ENCODE measurements at places on chromosomes 7 and 10.

DNA sequence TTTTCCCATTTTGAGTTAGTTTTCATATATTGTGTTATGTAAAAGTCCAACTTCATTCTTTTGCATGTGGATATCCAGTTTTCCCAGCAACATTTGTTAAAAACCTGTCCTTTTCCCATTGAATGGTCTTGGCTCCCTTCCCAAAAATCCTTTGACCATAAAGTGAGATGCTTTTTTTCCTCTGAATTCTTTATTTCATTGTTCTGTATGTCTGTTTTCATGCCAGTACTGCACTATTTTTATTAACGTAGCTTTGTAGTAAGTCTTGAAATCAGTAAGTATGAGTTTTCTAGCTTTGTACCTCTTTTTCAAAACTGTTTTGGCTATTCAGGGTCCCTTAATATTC lies 20.0 kb downstream of the C1GALT1 start:
- no peak for DNase-seq

- DNase-seq, result no peak
Measured at GRCh38 chr10:44280226-44281014, 104.5 kb downstream of the CXCL12 start.

- DNase-seq, result no peak
Measured at GRCh38 chr7:20831956-20832355, 45.3 kb upstream of the SP8 start.

GRCh38 chr7:21819048-21819447 lies 126.7 kb downstream of the CDCA7L start:
- no peak for DNase-seq

GRCh38 chr7:6563936-6564770 lies 12.9 kb upstream of the GRID2IP start:
- DNase-seq, result no peak

GRCh38 chr10:19250546-19250945 lies 201.9 kb downstream of the MALRD1 start:
- DNase-seq, result no peak

DNA sequence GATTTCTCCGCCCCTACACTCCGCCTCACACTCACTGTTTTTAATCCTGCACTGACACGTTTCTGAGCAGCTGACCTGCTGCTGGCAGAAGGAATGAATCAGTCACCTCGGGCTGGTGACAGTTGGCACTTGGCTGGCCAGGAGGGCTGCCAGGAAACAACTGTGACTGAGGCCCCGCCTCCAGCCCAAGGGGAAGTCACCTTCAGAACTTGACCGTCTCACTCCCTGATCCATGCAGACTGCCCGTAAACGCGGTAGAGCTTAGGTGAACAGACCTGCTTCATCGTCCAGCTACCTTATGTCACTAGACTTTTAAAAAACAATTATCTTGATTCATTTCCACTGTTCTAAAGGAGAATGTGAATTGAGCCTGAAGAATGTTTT lies 107.5 kb downstream of the DOCK1 start:
- DNase-seq, result peak; percentile 67

DNA sequence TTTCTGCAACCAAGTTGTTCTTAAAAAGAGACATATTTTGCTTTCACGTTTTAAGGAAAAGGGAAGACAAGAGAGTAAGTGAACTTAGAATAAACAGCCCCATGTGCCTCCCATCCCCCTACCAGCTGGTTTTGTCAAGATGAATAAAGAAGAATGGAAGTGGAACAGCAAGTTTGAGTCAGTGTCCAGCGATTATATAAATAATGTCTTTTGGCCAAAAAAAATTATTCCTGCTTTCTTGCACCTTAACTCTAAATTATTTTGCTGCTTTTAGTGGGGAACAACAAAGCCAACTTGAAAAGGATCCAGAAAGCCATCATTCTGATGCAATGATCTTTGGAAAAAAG lies 82.4 kb upstream of the TRIL start:
- no peak for DNase-seq

GRCh38 chr7:8354503-8354902 lies 78.9 kb upstream of the NXPH1 start:
- DNase-seq, result no peak

GRCh38 chr7:34747176-34747781 lies 89.3 kb downstream of the NPSR1 start:
- DNase-seq, result no peak

DNA sequence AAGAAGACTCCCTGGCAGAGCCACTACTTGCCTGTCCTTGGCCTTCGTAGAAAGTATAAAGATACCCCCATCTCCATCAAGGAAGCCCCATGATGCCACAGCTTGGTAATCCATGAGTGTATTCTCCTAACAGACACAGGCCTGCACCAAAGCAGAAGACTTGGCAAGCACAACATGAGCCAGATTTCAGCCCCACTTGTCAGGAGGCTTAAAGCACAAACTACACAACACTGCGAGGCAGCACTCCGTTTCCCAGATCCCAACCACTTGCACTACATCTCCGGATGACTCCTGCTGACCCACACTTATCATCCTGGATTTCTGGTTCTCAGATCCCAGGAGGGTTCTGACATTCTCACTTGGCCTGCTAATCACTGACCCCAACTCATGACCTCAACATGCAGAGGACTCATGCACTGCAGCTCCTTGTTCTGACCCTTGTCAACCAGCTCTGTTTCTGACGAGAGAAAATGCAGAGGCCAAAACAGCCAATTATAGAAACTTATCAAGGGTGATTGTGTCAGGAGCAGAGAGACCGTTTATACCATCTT lies 100.8 kb downstream of the RELN start:
- no peak for DNase-seq

DNA sequence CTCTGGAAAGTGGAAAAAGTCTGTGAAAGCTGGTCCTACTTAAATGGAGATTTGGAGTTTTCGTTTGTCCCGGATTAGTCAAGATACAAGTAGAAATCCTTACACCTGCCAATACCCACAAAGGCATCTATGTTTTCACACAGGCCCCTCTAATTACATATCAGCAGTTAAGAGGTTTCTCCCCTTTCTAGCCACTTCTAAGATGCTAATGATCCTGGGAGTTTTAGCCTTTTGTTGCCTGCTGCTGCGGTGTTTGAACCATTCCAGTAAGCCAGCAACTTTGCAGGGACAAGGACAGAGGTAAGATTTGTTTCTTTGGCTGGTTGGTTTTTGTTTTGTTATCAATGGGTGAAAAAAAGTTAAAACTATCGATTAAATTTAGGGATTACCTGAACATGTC lies 5.8 kb upstream of the C1QL3 start:
- DNase-seq, result no peak

Data from small intestine (tissue), 16 donors.